ENCODE measurements at places on chromosomes 16 and 17. TPM values are rescaled to one million over a fixed set of nuclear protein-coding genes. Genes with fewer than 3 reads are reported as not detected.
A peak's percentile ranks its signal among the peaks of the same experiment; 100 is the strongest.

UTS2R gene
- total RNA-seq: not detected

ATMIN gene
- total RNA-seq: 45.4 TPM

DNA sequence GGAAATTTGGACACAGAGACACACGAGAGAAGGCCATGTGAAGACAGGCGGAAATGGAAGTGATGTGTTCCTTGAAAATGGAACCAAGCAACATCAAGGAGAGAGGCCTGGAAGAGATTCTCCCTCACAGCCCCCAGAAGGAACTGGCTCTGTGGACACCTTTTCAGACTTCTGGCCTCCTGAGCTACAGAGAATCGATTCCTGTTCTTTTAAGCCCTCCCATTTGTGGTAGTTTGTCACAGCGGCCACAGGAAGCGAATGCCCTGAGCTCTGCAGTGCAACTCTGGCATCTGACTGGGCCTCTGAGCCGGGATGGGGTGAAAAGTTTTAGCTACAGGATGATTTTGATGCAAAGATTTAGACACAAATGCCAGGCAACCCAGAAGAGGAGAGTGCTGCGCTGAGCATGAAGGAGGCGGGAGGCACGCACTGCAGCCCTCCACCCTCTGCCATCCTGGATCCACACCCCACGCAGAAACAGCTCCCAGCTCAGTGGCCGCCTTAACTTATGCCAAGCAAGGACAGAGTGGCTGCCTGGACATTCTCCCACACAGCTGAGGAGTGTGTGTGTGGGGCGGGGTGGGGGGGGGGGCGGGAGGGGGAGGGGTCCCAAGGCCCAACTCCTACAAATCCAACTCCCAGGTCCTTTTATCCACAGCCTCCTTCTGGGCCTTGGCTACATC is 2.2 kb downstream of the TIMP2 start:
- no peak for DNase-seq

RAB37 gene
- 0.09 TPM for total RNA-seq

PSKH1 gene
- 19.8 TPM for total RNA-seq

DNA sequence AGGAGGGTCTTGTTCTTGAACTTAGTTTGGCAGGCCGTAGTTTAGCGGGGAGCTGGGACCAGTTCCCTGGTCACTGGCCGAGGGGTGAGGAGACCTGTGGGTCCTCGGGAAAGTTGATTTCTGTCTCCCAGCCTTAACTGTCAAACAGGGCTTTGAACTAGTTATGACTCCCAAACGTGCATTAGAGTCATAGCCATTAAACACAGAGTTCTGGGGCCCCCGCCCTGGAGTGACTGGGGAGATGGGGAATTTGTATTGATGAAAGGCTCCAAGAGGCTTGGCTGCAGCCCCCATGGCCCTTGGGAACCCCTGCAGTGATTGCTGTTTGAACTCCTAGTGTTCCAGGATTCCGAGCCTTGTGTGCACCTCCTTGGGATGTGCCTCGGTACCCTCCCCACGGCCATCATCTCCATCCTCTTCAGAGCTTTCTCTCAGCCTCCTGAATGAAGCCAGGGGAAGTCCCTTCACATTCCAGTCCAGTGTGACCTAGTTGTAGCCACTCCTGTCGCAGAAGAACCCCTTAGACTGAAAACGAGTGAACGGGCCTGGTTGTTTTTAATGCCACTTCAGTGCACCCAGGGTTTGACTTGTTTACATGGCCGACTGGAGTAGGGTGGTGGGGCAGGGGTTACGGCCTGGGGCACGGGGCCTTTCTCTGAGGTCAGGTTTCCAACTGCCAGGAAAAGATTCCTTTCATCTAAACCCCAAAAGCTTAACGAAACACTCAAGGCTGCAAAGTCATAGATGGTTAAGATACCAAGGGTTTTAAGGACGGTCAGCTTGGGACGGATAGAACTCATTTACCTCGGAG is 1.4 kb downstream of the MPRIP start:
- peak; percentile 28 for DNase-seq

DNA sequence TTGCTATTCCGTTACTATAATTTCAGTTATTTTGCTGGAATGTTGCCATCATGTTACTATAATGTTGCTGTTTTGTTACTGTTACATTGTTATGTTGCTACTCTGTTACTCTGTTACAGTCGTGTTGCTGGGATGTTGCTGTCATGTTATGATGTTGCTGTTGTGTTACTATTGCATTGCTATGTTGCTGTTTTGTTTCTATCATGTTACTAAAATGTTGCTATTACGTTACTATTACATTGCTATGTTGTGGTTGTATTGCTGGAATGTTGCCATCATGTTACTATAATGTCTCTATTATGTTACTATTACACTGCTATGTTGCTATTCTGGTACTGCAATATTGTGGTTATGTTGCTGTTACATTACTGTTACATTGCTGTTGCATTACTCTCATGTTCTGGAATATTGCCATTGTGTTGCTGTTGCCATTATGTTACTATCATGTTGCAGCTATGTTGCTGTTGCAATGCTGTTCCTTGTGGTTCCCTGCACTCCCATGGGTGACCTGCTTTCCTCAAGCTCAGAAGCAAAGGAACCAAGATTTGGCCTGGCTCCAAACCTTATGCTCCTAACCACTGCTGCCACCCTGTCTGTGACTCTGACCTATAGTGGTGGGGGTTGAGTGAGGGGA is 64.4 kb downstream of the ABCC6 start:
- no peak for DNase-seq

- peak; percentile 78 for DNase-seq
These were observed 2.8 kb upstream of the XAF1 start for GRCh38 chr17:6753006-6753445.

KRTAP17-1 gene
- not detected for total RNA-seq

GRCh38 chr16:81238296-81239011 is at the start of gene BCO1:
Gene BCO1 (plus strand): TSS chr16:81238689. CDS start chr16:81238909, 220 bp downstream.
- DNase-seq: peak; percentile 85

CNGB1 gene
- not detected for total RNA-seq

DNA sequence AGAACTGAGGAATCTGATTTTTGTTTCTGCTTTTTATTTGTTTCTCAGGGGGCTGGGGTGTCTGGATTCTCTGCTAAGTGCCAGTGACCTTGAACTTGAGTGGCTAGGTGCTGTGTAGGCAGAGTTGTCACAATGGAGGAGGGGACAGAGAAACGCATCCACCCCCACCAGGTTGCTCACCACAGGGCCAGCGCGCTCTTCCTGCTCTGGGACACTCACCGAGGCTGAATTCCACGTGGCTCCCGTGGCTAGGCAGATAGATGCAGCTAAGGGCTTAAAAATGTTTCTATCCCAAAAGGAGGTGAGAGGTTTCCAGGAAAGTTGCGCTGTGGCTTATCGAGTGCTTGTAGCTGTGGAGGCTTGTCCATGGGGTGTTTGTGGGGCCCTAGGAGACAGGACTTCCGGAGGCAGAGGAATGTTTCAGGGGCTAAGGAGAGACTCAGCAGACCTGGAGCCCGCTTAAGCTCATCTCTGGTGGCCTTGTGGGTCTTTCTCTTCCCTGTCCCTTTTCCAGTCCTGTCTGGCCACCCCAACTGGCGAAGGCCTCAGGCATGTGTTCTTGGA is 36.8 kb downstream of the ADCY7 start:
- DNase-seq: no peak

DNA sequence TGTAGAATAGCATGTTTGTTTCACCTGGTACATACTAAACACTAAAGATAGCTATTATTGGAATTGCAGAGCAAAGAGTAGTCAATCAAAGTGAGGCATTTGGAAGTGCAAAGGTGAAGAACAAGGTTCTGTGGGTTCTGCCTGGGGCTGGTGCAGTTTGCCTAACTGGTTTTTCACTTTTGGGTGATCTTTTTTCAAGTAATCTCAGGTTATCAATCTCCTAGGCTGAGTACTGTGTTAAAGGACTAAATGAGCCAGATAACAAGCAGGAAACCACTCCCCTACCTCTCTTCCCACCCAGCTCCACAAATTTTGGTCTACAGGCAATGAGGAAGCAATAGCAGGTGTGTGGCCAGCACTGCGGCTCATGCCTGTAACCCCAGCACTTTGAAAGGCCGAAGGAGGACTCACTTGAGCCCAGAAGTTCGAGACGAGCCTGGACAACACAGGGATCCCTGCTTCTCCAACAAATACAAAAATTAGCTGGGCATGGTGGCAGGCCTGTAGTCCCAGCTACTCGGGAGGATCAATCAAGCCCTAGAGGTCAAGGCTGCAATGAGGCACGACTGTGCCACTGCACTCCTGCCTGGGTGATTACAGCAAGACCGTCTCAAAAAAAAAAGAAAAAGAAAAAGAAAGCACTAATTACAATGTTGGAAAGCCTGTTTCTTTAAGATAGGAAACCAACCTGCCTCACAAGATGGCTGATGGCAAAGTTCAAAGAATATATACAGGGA is 2.0 kb upstream of the NTAN1 start:
- DNase-seq: no peak

RHBDF1 gene
- 66.8 TPM for total RNA-seq

- DNase-seq: no peak
These were observed 72.0 kb upstream of the CHMP6 start for GRCh38 chr17:80919331-80920311.

DNA sequence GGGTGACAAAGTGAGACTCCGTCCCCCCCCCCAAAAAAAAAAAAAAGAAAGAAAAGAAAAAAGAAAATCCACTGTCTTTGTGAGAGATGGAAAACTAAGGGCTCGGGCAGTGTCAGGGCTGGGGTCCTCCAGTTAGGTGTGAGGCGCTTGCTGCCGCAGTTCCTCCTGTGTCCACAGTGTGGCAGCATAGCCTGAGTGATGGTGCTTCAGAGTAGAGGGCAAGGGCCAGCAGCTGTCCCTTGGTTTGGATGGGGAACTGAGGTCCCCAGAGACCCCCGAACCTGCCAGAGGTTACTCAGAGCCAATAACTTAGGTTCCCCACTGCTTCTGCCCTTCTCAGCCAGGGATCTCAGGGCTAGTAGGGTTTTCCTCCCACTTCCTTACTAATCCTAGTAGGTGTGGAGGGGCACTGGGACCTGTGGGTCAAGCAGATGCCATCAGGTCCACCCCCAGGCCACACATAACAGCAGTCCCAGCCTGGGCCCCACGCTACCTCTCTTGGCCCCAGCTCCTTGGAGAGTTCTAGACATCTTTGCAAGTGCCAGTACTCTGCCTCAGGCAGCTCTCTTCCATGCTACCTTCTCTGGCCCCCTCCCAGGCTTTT is 7.9 kb upstream of the LLGL1 start:
- peak; percentile 62 for DNase-seq

DNA sequence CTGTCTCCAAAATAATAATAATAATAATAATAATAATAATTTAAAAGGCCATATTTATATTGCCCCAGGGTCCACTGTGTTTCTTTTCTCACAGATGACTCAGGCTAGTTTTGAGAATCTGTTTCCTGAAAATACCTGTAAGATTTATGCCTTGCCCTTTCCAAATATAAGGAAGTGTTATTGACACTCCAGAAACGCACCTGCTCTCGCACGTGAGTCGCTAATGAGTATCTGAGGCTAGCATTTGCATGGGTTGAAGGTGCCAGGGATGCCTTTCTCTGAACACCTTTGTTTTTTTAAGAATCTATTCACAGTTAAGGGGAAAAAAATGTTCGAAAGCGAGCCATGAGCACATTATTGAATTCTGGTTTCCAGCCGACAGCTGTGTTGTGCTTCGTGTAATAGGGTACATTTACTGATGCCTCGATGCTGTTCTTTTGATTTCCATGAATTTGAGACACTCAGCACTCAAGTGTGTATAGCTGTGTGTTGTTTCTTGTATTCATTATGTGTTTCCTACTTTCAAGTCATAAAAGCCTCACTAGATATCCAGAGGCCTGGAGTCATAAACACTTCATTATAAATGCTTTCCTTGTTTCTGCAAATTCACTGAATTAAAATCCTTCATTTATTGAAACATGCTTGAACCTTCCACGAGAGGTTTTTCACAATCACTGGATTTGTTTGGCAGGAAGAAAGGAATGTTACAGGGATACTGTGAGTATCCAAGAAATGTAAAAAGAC is 45.0 kb upstream of the NOL11 start:
- no peak for DNase-seq

DNA sequence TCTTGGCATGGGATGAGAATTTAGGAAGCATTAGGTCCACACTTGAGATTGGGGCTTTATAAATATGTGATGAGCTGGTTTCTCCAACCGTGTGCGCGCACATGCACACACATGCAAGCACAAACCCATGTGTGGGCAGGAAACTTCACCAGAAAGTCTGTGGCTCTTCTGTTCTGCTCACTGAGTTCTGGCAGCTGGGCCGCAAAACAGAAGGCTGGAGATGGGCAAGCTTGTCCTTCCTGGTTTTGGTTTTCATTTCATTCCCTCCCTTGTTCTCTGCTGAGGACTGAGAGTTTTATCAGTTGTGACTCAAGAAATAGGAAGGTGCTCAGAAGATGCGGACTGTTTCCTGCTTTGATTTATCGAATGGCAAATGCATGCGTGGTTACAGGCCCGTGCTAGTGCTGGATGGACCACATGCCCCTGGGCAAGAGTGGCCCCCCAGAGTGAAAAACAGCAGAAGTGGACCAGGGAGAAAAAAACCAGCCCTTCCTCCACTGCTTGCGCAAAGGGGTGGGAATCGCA is 14.1 kb downstream of the MAP3K14 start:
- DNase-seq: peak; percentile 92

CA7 gene
- not detected for total RNA-seq

EFNB3 gene
- total RNA-seq: 0.90 TPM

SLC13A5 gene
- not detected for total RNA-seq

HOXB4 gene
- 7.0 TPM for total RNA-seq

TEX14 gene
- not detected for total RNA-seq

DNA sequence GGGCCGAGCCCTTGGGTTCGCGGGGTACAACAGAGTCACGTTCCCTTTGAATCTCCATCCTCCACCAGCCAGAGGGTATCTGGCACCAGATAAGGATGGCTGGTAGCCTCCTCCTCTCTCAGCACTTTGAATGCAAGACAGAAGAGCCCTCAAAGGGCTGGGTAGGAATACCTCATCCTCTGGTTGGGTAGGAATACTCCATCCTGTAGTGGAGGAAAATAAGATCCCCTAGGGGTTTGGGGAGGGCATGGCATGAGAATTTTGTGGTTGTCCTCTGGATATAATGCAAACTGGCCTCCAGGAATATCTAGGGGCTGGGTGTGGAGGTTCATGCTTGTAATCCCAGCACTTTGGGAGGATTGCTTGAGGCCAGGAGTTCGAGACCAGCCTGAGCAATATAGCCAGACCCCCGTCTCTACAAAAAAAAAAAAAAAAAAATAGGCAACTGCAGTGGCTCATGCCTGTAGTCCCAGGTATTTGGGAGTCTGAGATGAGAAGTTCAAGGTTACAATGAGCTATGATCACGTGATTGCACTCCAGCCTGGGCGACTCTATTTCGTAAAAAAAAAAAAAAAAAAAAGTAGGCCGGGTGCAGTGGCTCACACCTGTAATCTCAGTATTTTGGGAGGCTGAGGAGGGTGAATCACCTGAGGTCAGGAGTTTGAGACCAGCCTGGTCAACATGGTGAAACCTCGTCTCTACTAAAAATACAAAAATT is 2.7 kb downstream of the IGFBP4 start:
- peak; percentile 63 for DNase-seq

ZDHHC1 gene
- total RNA-seq: 7.6 TPM

WBP2 gene
- total RNA-seq: 24.1 TPM

DNA sequence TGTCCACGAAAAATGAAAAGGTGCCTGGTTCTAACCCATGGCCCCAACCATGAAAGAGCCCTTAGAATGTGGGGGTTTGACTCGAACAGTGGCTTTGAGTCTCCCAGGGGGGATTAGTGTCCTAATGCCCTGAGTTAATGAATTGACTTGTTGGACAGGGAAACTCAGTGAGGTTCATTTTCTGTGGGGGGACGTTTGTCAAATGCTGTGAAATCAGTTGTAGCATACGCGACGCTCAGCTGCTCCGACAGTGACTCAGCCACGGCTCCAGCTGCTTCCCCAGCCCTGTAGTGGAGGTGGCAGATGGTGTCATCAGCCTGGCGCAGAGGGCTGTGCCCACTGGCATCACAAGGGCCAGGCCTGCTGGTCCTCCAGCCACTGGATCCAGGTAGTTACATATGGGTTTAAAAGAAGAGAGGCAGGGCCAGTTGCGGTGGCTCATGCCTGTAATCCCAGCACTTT is 3.9 kb upstream of the TMEM235 start:
- DNase-seq: no peak
